Activated CD8-positive, alpha-beta T cell treated with anti-CD3 and anti-CD28 coated beads for 36 hours (primary cell): ENCODE measurements at places on chromosomes 7 and 10. TPM values are rescaled to one million over a fixed set of nuclear protein-coding genes. Genes with fewer than 3 reads are reported as not detected.

- no peak for DNase-seq
Observed at GRCh38 chr10:69312528-69312927, 34.2 kb downstream of the HK1 start.

C10orf105 gene
- 0.16 TPM for total RNA-seq

CLDN4 gene
- 0.72 TPM for total RNA-seq

DNA sequence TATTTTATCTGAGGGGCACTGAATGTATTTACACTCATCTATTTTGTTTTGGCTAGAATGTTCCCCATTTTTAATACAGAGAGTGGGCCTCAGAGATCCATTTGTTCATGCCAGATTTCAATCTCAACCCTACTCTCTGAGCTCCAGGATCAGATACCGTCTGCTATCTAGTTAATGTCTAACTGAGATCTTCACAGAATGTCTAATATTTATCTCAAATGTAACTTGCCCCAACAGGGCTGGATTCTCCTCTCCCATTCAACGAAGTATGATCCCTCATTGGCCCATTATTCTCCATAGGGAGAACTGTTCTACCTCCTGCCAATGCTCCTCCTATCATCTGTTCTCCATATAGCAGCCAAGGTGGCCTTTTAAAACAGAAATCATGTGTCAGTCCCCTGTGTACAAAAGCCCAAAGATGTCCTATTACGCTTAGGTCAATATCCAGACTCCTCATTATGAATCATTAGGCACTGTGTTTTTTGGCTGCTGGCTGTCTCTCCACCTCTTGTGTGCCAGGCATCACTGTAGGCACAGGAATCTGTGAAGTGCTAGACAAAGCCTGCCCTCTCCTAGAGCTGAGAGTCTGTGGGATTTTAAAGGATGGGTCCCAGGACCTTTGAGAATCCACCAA lies 169.3 kb upstream of the AGK start:
- DNase-seq, result no peak

KCP gene
- not detected for total RNA-seq

- DNase-seq, result no peak
Observed at GRCh38 chr7:23712368-23713284, 2.6 kb downstream of the STK31 start.
